ENCODE measurements at places on chromosomes 13 and 19.

DNA sequence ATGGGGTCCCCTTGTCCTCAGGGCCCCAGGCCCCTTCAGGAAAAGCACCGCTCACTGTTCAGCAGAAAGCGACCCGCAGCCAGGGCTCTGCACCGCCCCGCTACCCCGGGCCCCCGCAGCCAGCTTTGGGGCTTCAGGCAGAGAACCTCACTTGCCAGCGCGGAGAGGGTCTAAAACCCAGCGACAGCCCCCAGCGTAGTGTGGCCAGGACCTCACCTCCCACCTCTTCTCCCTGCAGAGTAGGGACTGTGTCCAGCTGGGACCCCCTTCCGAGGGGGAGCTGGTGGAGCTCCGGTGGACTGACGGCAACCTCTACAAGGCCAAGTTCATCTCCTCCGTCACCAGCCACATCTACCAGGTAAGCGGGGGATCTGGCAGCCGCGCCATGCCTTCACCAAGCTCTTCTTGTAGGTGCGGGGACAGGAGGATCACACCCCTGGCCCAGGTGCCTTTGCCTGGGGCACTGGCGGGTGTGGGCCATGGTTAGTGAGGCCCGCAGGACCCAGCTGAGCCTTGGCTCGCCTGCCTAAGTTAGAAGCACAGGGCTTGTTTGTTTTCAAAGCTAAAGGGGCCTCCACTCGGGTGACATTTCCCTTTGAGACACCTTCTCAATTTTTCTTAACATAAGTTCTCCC, 175.7 kb downstream of the KDM4B start:
- no peak for DNase-seq

DNA sequence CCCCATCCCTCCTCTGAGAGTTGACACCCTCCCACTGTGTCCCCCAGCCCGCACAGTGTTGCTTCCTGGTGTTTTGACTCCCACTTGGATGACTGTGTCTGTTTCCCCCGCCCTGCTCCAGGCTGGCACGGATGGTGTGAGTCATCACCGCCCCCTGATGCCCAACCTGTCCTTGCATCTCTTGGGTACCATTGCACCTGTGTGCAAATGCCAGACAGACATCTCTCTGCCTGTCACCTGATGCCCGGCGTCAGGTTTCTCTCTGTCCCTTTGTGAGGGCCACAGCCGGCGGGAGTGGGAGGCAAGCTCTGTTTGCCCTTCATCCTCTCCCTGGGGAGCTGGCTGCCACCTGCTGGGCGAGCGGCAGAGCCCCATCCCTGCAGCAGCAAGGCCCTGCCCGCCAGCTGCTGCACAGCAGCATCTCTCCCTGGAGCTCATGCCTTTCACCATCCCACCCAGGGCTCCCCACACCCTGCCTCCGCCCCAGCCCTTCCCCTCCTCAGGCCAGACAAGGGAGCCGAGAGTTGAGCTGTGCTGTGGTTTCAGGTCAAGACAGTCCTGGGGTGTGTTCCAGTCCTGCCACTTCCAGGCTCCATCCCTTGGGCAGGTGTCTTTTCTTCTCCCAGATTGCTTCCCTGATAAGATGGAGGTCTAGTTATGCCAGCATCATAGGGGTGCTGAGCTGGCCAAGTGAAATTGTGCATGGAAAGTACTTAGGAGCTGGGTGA, 29.7 kb downstream of the NKPD1 start:
- DNase-seq, result no peak

DNA sequence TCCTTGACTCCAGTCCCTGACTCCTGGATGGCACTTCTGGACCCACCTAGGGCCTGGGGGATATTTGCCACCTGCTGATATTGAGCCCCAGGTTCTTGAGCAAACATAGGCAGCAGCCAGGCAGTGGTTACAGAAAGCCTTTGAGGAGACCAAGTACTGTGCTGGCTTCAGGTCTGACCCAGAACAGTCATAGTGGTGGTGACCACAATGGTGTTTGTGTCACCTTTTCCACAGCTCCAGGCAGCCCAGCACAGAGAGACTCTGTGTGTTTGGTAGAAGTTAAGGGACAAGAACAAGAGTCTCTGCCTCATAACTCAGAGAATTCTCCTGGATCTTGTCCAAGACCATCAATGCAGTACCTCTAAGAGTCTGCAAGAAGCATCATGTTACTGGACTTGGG, 14.6 kb upstream of the CLC start:
- no peak for DNase-seq

- no peak for DNase-seq
Observed at GRCh38 chr13:43298816-43299215, 275.4 kb downstream of the DNAJC15 start.

- no peak for DNase-seq
Observed at GRCh38 chr13:111043575-111043982, 71.5 kb upstream of the ARHGEF7 start.

DNA sequence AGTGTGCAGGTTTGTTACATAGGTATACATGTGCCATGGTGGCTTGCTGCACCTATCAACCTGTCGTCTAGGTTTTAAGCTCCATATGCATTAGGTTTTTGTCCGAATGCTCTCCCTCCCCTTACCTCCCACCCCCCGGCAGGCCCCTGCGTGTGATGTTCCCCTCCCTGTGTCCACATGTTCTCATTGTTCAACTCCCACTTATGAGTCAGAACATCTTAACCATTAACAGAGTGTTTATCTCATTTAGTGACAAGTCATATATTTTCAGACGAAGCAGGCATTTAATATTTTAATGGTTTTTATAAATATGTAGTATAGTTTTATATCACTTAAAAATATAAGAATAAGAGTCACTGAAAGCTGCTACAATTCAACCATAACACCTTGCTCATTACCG, 780.5 kb upstream of the ARGLU1 start:
- no peak for DNase-seq

- no peak for DNase-seq
Observed at GRCh38 chr19:17866312-17866963, 5.3 kb upstream of the SLC5A5 start.

- no peak for DNase-seq
Observed at GRCh38 chr19:898663-899062, 5.4 kb downstream of the RNU6-9 start.

DNA sequence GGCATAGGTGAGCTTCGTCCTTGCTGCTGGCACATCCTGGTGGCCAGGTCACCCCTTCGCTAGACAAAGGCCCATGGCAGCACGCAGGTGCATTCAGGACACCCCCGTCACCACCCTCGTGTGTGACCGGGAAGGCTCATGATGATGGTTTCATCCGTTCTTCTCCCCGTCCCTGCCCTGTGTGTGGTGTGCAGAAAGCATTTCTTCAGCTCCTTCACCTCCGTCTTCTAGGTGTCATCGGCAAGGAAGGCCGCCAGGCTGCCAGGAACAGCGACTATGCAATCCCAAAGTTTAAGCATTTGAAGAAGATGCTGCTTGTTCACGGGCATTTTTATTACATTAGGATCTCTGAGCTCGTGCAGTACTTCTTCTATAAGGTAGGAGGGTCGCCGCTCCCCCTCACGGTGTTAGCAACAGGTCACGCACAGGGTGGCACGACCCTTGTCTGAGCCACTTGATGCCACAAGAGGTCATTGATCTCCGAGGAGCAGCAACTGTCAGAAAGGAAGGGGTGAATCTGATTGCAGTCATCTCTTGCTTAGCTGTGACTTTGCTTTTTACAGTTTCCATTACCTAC, 111.0 kb upstream of the MCF2L start:
- DNase-seq, result no peak

- DNase-seq, result no peak
Observed at GRCh38 chr13:42101821-42102585, 53.6 kb downstream of the DGKH start.

DNA sequence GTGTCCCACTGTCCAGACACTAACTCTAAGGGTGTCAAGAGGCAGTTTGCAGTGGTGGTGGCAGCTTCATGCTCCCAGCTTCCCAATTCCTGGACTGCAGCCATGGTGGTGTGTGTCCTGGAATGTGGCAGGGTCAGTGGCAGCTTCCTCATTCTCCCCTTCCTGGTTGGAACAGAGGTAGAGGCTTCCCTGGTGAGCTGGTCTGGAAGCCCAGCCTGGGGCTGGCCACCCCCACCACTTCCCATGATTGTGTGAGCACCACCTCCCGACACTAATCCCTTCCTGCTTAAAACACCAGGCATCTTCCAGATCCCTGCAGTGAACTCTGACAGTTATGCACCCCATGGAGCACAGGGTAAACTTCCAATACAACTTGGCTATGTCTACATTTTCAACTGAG, 134.9 kb downstream of the RAP2A start:
- no peak for DNase-seq

GRCh38 chr19:13420780-13421179, 85.5 kb downstream of the CACNA1A start:
- DNase-seq, result no peak

DNA sequence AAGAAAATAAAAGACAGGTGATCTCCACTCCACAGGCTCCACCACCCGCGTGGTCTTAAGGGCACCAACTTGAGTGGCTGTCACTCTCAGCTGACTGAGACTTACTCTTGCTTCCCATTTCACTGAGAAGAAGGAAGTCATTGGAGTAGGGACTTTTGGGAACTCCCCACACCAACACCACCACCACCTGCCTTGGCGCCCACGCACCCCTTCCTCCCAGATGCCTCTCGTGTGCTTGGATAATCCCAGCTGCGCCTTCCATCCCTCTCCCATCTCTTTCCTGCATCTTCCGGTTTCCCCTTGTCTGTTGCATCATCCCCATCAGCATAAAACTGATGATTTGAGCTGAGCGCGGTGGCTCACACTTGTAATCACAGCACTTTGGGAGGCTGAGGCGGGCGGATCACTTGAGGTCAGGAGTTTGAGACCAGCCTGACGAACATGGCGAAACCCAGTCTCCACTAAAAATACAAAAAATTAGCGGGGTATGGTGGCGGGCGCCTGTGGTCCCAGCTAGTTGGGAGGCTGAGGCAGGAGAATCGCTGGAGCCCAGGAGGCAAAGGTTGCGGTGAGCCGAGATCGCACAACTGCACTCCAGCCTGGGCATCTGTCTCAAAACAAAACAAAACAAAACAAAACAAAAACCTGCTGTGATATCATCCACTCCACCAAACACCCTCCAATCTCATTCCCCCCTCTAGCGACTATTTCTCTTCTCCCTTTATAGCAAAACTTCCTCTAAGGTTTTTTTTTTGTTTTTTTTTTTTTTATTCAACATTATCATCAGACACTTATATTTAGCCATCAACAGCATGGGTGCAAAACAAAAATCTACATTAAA, 25.5 kb downstream of the AP2S1 start:
- no peak for DNase-seq

DNA sequence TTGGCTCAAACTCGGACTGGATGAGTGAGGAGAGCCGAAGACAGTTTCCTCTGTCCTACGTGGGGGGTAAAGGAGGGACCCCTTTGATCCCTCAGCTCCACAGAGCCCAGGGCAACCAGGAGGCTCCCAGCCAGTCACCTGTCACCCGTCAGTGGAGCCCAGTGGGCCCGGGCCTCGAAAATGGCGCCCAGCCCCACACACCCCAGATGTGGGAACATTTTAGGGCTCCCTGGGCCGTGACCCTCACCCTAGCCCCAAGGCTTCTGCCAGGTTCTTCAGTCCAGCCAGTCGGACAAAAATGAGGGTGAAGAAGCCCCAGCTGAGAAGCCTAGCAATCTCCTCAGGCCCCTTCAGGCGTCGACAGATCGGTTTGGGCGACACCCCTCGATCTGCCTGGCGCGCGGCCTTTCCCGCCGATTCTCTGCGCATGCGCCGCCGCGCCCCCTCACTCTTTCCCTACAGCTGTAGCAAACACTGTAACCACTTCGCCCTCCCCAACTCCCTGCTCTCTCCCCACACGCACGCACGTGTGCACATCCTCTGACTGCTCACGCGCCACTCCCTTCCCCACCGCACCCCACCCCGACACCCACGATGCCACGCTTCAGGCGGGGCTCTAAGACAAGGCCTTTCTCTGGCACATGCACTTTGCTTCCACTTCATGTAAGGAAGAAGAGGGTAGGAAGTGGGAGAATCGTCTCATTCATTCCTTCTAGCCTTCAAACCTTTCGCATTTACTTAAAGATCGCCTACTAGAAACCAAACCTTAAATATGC, at the start of gene SLC6A16:
Gene SLC6A16, minus strand, starts transcription at position 391 of the 776 bp plus-strand sequence. CDS start 13,844 bp downstream, outside the sequence.
- no peak for DNase-seq

- DNase-seq, result no peak
Observed at GRCh38 chr13:94659598-94659946, 52.8 kb downstream of the SOX21 start.

- no peak for DNase-seq
Observed at GRCh38 chr13:18965347-18965855, 216.2 kb downstream of the TUBA3C start.

- peak; percentile 94 for DNase-seq
Observed at GRCh38 chr13:108266321-108266990, 3.1 kb upstream of the TNFSF13B start.

GRCh38 chr19:47427241-47428176, 8.2 kb upstream of the MEIS3 start:
- no peak for DNase-seq

- DNase-seq, result no peak
Observed at GRCh38 chr13:99179460-99179859, 21.2 kb upstream of the UBAC2 start.

GRCh38 chr19:40576151-40576584, 505 bp upstream of the SHKBP1 start:
- no peak for DNase-seq

GRCh38 chr13:31330236-31330635, 130.5 kb downstream of the B3GLCT start:
- no peak for DNase-seq

DNA sequence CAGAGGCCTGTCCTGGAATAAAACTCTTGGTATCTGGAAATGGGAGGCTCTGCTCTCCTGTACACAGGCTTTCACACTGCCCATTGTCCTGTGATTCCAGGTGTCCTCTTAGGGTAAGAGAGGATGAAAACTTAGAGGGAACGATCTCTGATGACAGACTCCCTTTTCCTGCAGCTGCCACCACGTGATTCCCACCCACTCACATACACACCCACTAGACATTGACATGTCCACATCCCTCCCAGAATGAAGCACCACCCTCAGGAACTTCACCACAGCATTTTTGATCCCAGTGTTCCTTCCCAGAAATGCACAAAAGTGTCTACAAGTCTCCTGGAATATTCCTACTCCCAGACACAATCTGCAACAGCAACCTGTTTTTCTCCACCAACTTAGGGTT, 8.2 kb downstream of the ZNF429 start:
- DNase-seq, result no peak

- DNase-seq, result no peak
Observed at GRCh38 chr19:36423925-36424324, 5.5 kb upstream of the ZFP82 start.

- DNase-seq, result no peak
Observed at GRCh38 chr19:49441210-49441959, at the start of gene SLC17A7. Gene SLC17A7, minus strand, starts transcription at chr19:49441527. Its CDS starts 148 bp downstream, at chr19:49441379.
